ENCODE measurements at places on chromosomes 7 and 10.

DNA sequence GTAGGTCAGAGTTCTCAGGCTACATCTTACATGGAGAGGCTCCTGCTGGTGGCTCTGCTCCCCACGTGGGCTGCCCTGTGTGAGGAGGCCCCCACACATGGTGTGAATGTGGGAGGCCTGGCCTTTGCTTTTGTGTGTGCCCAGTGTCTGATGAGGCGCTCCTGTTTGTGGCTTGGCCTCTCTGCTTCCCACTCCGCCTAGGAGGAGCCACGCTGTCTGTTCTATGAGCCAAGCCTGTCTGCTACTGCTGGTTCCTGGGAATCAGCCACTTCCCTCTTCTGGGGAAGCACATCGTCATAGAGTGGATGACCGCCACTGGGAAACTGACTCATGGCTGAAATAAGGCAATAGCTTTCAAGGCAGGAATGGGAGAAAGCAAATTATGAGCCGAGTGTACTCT, 87.1 kb downstream of the CYP26A1 start:
- DNase-seq, result no peak

GRCh38 chr10:14562218-14563075, 212.2 kb downstream of the FAM107B start:
- DNase-seq, result no peak

GRCh38 chr10:47241256-47241655, 58.7 kb upstream of the GDF10 start:
- no peak for DNase-seq

DNA sequence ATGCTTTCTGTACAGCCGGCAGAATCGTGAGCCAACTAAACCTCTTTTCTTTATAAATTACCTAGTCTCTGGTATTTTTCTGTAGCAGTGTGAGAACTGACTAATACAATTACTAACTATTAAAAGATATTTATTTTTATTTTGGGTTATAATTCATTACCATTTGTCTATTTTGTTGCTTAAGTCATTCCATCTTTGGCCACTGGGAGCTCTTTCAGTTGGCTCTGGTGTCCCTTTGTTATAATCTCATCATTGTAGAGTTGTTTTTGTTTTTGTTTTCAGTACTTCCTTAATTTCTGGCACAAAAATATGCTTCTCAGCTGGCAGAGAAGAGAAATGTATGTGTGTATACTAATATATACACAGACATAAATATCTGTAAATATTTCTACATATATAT, 807.9 kb upstream of the MBL2 start:
- no peak for DNase-seq
